ENCODE measurements at places on chromosomes 5 and 9. TPM values are rescaled to one million over a fixed set of nuclear protein-coding genes. Genes with fewer than 3 reads are reported as not detected.

SURF2 gene
- 42.3 TPM for total RNA-seq

SPINK4 gene
- total RNA-seq = not detected

PCSK5 gene
- 10.8 TPM for total RNA-seq

PHF24 gene
- total RNA-seq = 0.89 TPM

GDNF gene
- 1.4 TPM for total RNA-seq

GADD45G gene
- total RNA-seq = 9.7 TPM

DNA sequence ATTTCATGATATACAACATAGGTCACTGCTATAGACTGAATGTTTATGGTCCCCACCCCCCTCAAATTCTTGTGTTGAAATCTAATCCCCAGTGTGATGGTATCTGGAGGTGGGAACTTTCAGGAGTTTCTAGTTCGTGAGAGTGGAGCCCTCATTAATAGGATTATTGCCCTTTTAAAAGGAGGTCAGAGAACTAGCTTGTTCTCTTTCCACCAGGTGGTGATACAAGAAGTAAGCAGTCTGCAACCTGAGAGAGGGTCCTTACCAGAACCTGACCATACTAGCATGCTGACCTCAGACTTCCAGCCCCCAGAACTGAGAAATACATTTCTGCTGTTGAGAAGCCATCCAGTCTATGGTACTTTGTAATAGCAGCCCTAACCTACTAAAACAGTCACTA, 33.3 kb downstream of the TMEM161B start:
- no peak overlapping the region for H3K4me3 ChIP-seq
- DNase-seq = no peak
- no peak overlapping the region for H3K27ac ChIP-seq
- no peaks in the 10 kb centered on the region for H3K27me3 ChIP-seq
- peaks cover 14% of the 10 kb centered on the region for H3K36me3 ChIP-seq

GRCh38 chr9:16598316-16598715, 272.2 kb downstream of the BNC2 start:
- no peak for DNase-seq
- no peaks in the 10 kb centered on the region for H3K36me3 ChIP-seq
- no peak overlapping the region for H3K27ac ChIP-seq
- no peak overlapping the region for H3K4me3 ChIP-seq

DNA sequence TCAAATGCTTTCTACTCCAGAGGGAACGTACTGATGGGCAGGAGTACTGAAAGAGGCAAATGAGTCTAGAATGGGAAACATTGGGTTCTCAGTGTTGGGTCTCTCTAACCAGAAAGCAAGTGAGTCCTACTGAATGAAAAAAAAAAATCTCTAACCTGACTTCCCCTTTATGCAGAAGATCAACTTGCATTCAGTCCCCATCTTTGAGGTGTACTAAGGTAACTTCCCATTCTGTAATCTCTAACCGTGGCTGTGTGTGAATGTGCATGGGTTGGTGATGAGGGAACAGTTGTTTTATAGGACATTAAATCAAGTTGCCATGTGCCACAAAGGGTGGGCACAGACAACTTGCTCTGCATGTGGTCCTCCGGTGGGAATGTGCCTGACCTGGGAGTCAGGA, 264.6 kb upstream of the CLINT1 start:
- H3K36me3 ChIP-seq = no peaks in the 10 kb centered on the region
- no peak overlapping the region for H3K4me3 ChIP-seq
- peaks cover 3% of the 10 kb centered on the region for H3K27me3 ChIP-seq
- DNase-seq = no peak
- no peak overlapping the region for H3K27ac ChIP-seq

GRCh38 chr5:117486261-117486660, 911.6 kb upstream of the SEMA6A start:
- H3K27me3 ChIP-seq = no peaks in the 10 kb centered on the region
- H3K4me3 ChIP-seq = no peak overlapping the region
- H3K4me1 ChIP-seq = no peaks in the 10 kb centered on the region
- no peak overlapping the region for H3K27ac ChIP-seq

GRCh38 chr5:179170606-179171005, 110.4 kb downstream of the ZNF354C start:
- H3K36me3 ChIP-seq = no peaks in the 10 kb centered on the region
- no peak overlapping the region for H3K4me3 ChIP-seq
- H3K4me1 ChIP-seq = peaks cover 9% of the 10 kb centered on the region
- DNase-seq = no peak
- H3K27me3 ChIP-seq = no peaks in the 10 kb centered on the region

- no peaks in the 10 kb centered on the region for H3K27me3 ChIP-seq
- H3K4me1 ChIP-seq = no peaks in the 10 kb centered on the region
- no peaks in the 10 kb centered on the region for H3K36me3 ChIP-seq
- H3K27ac ChIP-seq = no peak overlapping the region
- no peak overlapping the region for H3K4me3 ChIP-seq
- no peak for DNase-seq
Measured at GRCh38 chr5:144131261-144131660, 39.2 kb downstream of the YIPF5 start.

DNA sequence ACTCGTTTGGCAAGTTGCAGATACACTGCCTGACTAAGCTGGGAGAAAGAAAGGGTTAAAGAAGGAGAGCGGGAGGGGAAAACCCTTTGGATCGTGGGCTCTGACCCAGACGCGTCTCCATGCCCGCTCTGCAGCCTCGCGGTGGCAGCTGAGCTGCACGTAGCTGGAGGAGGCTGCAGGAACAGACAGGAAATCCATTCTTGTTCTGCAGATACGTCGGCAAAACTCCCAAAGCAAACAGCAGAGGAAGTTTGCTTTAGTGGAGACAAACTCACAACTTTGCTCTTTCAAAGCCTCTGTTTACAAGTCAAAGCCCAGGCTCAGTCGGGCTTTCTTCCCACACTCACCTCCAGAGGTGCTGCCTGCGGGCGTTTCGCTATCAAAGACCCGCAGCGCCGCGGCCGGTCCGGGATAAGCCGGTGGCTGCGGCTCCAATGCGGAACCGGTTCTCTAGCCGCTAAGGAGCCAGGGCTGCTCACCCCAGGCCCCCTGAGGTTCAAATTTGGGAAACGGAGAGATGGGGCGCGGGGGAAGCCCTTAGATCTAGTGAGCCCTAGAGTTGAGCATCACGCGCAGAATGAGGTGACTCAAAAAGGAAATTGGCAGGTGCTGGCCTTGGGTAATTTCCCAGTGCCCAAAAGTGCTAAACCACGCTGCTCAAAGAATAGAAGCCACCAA, 60.7 kb downstream of the MAT2B start:
- H3K4me1 ChIP-seq = peaks cover 18% of the 10 kb centered on the region
- DNase-seq = no peak
- H3K27me3 ChIP-seq = peaks cover 21% of the 10 kb centered on the region
- H3K4me3 ChIP-seq = peak overlapping the region; percentile 39

GRCh38 chr9:109940561-109940960, 160.6 kb downstream of the PALM2AKAP2 start:
- DNase-seq = no peak
- H3K27ac ChIP-seq = no peak overlapping the region

DNA sequence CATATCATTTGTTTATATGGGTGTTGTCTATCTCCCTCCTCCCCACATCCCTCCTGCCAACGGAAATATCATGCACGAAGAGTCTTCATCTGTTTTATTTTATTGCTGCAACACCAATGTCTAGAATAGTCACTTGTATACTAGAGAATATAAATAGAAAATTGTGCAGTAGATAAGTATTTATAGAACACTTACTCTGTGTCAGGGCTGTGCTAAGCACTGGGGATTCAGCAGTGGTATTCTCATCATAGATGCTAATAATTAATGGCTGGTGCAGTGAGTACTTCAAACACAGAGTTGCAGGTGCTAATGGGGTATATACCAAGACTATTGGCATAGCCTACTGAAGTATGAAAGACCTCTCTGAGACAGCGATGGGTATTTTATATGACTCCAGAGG, 353.5 kb upstream of the CDH6 start:
- H3K36me3 ChIP-seq = no peaks in the 10 kb centered on the region
- no peak for DNase-seq
- H3K4me3 ChIP-seq = no peak overlapping the region
- H3K4me1 ChIP-seq = no peaks in the 10 kb centered on the region
- H3K27me3 ChIP-seq = no peaks in the 10 kb centered on the region

DNA sequence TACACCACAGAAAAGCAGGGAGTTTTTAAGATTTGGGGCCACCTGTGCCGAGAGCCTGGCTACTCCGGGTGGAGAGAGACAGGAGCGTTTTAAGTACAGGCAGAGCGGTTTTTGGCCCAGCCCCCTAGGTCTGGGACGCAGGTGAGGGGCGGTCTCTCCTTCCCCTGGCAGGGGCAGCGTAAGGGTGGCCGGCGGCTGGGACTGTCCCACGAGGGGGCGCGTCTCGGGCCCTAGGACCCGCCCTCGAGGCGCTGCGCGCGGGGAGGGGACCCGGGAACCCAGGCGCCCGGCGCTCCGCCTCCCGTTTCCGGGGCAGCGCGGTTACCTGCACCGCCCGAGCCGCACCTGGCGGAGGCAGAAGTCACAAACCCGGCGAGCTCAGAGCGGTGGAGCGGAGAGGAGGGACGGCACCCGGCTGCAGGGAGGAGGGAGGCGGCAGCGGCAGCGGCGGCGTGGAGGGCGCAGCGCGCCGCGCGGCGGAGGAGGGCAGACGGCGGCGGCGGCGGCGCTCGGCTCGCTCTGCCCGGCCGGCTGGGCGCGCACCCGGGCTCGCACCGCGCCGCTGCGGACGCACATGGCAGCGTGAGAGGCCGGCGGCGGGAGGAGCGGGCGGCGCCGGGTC, at the start of gene WWC1:
WWC1 (plus strand) TSS at position 304 of the 622 bp plus-strand sequence. CDS start 508 bp downstream, outside the sequence.
- no peaks in the 10 kb centered on the region for H3K36me3 ChIP-seq
- peaks cover 32% of the 10 kb centered on the region for H3K27me3 ChIP-seq
- H3K4me3 ChIP-seq = peak within 1 kb of the TSS; percentile 69
- no peak for DNase-seq

DNA sequence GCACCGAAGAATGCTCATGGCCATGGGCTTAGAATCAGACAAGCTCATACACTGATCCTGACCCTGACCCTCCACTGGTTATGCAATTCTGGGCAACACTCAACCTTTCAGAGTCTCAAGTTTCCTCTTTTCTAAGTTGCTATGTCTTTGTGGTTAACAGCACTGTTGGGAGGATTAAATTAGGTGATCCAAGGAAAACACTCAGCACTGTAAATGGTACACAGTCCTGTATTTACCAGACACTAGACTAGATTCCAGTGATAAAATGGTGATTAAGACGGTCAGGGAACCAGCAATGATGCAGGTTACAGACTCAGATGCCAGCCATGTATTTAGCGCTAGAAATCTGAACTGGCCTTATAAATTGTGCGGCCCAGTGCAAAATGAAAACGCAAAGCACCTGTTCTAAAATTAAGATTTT, 8.1 kb downstream of the ARL15 start:
- H3K4me1 ChIP-seq = peaks cover 17% of the 10 kb centered on the region
- H3K36me3 ChIP-seq = no peaks in the 10 kb centered on the region
- no peaks in the 10 kb centered on the region for H3K27me3 ChIP-seq
- no peak overlapping the region for H3K27ac ChIP-seq
- no peak overlapping the region for H3K4me3 ChIP-seq

- no peaks in the 10 kb centered on the region for H3K36me3 ChIP-seq
- H3K27ac ChIP-seq = no peak overlapping the region
- no peak overlapping the region for H3K4me3 ChIP-seq
- DNase-seq = no peak
- H3K27me3 ChIP-seq = no peaks in the 10 kb centered on the region
Measured at GRCh38 chr9:106286249-106286648, 576.7 kb upstream of the ZNF462 start.

GRCh38 chr5:95718203-95718602, 12.9 kb upstream of the RHOBTB3 start:
- DNase-seq = no peak
- no peak overlapping the region for H3K27ac ChIP-seq
- no peak overlapping the region for H3K4me3 ChIP-seq
- H3K27me3 ChIP-seq = no peaks in the 10 kb centered on the region
- H3K4me1 ChIP-seq = no peaks in the 10 kb centered on the region
- no peaks in the 10 kb centered on the region for H3K36me3 ChIP-seq

DNA sequence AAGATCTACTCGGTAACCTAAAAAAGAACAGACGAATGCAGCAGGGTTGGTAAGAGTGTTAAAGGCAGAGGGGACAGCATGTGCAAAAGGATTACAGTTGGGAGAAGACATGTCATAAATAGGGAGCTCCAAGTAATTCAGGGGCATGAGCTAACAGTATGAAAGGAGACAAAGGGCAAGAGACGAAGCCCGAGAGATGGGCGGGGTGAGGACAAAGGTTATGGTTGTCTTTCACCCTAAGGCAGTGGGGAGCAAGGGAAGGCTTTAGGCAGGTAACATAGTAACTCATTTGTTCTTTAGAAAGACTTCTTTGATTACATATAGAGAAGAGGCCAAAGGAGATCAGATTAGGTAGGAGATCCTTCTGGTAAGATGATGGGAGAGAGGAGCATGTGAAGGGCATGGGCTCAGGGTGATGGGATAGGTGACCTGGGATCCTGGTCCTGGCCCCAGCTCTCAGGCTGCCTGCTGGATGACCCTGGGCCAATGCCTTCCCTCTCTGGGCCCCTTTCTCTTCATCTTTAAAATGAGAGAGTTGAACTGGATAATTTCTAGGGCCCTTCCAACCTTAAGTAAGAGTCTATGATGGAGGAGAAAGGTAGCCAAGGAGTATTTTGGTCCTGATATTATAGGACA, 19.5 kb downstream of the MORN5 start:
- peaks cover 21% of the 10 kb centered on the region for H3K27me3 ChIP-seq
- no peaks in the 10 kb centered on the region for H3K4me1 ChIP-seq
- no peaks in the 10 kb centered on the region for H3K36me3 ChIP-seq

GRCh38 chr5:28734396-28734795, 1696.0 kb upstream of the CDH9 start:
- no peaks in the 10 kb centered on the region for H3K4me1 ChIP-seq
- DNase-seq = no peak
- H3K27ac ChIP-seq = no peak overlapping the region
- no peaks in the 10 kb centered on the region for H3K27me3 ChIP-seq

DNA sequence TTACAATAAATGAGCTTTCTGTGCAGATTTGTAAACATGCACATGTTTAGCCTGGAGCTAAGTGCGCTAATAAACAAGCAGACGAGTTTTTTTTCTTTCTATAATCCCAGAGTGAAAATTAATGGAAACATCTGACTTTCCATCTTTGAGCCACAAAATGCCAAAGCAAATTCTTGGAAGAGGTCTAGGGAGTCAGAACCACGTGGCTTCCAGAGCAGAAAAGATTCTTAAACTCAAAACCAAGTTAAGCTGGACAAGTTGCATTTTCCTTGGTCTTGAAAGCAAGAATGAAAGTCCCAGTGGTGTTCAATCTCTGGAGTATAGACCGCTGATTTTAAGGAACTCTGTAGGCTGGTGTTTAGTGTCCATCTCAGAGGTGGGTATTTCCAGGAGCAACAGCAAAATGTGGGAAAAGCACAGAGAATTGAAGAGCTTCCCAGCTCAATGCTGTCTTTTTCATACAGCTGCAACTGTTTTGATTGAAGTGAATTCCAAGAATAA, 71.4 kb downstream of the MYO10 start:
- H3K36me3 ChIP-seq = no peaks in the 10 kb centered on the region
- H3K27ac ChIP-seq = no peak overlapping the region
- no peaks in the 10 kb centered on the region for H3K27me3 ChIP-seq
- no peak overlapping the region for H3K4me3 ChIP-seq
- H3K4me1 ChIP-seq = peaks cover 20% of the 10 kb centered on the region

GRCh38 chr5:141839015-141839513, 39.1 kb downstream of the PCDH1 start:
- H3K36me3 ChIP-seq = no peaks in the 10 kb centered on the region
- H3K27ac ChIP-seq = peak overlapping the region; percentile 10
- peaks cover 43% of the 10 kb centered on the region for H3K4me1 ChIP-seq
- H3K4me3 ChIP-seq = no peak overlapping the region
- no peak for DNase-seq

Data from suprapubic skin (tissue), 4 donors.